ENCODE measurements at places on chromosomes 5 and 9.
A peak's percentile ranks its signal among the peaks of the same experiment; 100 is the strongest.

GRCh38 chr5:9654886-9655285, 24.7 kb upstream of the TAS2R1 start:
- DNase-seq: no peak

- DNase-seq: no peak
Observed at GRCh38 chr9:91150998-91151717, 210.6 kb downstream of the AUH start.

DNA sequence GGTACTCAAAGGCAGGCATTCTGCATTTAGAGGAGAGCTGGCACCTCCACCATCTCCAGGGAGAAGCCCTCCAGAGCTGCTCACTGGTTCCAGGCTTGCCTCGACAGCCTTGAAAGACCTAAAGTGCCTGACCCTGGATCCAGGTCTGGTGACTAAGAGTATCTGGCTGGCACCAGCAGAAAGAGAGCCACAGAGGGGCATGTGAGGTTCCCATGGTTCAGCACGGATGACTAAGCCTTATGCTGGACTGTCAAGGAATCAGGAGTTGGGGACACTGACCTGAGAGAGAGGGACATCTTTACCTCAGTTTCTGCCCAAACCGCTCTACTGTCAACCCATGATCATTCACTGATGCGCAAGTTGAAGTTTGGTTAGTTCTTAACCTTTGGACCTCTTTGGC, 3.0 kb downstream of the ACTL7A start:
- DNase-seq: no peak

- DNase-seq: no peak
Observed at GRCh38 chr9:4182831-4183230, 117.0 kb downstream of the GLIS3 start.

DNA sequence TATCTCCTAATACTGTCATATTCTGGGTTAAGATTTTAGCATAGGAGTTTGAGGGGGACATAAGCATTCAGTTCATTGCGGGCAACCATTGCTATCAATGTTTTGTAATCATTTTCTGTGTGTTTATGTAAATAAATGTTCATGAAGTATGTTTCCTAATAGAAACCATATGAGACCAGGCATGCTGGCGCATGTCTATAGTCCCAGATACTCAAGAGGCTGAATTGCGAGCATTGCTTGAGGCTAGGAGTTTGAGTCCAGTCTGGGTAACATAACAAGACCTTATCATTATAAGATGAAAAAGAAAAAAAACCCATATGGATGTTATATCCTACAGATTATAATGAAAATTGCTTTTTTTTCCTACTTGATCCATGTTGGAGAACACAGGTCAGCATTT, 91.2 kb downstream of the F2RL2 start:
- no peak for DNase-seq

DNA sequence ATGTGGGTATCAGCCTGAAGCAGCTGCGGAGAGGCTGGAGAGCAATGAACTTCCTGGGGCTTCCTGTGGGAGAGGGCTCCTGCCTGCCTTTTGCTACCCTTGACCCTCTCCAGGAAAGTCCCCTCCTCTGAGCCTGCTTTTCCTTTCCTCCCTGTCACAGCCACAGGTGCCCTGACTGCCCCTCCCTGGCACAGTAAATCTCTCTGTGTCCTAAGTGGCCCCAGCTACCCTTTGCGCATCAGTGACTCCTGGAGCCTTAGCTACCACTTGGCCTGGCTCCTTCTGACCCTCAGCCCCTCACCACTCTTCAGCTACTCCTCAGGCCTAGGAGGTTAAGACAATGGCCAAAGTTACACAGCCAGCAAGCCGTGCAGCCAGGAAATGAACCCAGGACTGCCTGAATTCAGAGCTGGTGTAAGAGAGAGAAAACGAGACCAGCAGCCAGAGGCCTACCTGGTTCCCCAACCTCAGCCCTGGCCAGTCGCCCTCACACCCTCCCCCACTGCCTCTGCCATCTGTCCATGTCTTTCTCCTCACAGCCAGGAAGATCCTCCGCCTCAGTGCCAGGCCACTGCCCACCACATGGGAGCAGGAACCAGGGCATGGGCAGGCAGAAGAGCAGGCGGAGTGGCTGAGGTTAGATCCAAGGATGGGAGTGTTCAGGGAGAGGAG, 18.6 kb downstream of the CNTFR start:
- no peak for DNase-seq

- peak; percentile 49 for DNase-seq
Observed at GRCh38 chr5:141605523-141606277, 13.1 kb downstream of the DIAPH1 start.

DNA sequence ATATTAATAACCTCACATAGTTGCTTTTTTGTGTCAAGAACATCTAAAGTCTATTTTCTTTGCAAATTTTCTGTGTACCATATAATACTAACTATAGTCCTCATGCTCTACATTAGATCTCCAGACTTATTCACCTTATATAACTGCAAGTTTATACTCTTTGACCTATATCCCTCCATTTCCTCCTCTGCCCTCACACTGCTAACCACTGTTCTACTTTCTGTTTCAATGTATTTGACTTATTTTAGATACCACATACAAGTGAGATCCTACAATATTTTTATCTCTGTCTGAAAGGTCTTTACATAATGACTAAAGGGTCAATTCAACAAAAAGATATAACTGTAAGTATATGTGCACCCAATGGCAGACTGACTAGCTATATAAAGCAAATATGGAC, 789.7 kb upstream of the ZNF608 start:
- DNase-seq: no peak
